ENCODE measurements at places on chromosomes 4 and X.

GRCh38 chr4:41287005-41287404, 30.3 kb downstream of the UCHL1 start:
- DNase-seq: peak; percentile 68

- peak; percentile 36 for DNase-seq
Measured at GRCh38 chrX:24259544-24260240, 54.2 kb downstream of the SUPT20HL2 start.

DNA sequence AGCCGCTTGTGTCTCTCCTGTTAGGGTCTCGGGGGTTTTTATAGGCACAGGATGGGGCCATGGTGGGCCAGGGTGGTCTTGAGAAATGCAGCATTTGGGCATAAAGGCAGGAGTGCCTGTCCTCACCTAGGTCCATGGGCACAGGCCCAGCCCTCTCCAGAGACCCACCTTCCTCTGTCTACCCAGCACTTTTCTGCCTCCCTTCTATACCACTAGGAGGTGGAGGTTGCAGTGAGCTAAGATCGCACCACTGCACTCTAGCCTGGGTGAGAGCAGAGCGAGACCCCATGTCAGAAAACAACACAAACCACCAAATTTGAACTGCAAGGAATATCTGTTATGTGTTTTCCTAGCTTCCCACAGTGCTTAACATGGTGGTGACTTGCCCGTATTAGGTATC, 38.0 kb downstream of the MOB1B start:
- no peak for DNase-seq

GRCh38 chrX:130055103-130055502, 55.2 kb downstream of the ELF4 start:
- DNase-seq: no peak

DNA sequence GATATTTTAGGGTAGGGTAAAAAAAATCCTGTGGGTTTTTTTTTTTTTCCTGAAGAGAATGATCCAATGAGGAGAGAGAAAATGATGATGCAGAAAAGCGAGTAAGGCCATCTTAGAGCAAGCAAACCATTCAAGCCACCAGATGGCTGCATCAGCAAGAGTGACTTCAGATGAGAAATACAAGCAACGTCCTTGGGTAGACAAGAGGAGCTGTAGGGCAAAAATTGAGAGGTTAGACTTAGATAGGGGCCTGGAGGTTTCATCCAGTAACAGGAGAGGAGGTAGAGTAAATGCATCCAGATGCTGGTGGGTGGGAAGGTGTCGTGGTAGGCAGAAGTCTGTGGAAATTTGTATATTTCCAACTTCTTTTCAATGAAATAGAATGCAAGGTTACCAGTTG, 14.6 kb downstream of the FTHL17 start:
- DNase-seq: no peak

GRCh38 chr4:24778464-24779225, 16.7 kb upstream of the SOD3 start:
- peak; percentile 92 for DNase-seq

DNA sequence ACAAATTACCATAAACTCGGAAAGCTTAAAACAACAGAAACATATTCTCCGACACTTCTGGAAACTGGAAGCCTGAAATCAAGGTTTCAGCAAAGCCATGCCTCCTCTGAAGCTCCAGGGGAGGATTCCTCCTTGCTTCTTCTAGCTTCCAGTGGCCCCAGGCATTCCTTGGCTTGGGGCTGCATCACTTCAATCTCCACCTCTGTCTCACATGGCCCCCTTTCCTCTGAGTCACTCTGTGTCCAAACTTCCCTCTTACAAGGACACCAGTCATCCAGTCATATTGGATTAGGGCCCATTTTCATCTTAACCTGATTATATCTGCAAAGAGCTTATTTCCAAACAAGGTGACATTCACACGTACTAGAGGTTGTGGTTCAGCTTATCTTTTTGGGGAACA, 17.3 kb downstream of the PARM1 start:
- no peak for DNase-seq

DNA sequence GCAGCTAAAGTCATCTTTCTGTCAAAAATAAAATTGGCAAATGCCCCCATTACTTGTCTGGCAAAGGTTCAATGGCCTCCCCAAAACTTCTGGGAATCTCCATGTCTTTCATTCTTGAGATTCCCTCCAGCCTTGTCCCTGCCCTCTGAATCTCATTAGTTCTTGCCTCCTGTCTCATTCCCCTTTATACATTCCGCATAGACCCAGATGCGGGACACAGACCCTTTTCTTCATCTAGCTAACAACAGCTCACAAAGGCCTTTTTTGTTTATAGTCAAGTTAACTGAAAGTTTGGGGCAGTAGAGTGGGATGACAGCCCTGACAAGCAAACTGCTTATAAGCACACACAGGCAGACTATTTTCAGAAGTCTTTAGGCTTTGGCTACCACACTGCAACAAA, 306.1 kb upstream of the FAM241A start:
- no peak for DNase-seq

All from HCEC 1CT (cell line).